ENCODE measurements at places on chromosomes 1 and 21.

GRCh38 chr1:109341944-109342930 lies 35.4 kb upstream of the MYBPHL start:
- DNase-seq = no peak

DNA sequence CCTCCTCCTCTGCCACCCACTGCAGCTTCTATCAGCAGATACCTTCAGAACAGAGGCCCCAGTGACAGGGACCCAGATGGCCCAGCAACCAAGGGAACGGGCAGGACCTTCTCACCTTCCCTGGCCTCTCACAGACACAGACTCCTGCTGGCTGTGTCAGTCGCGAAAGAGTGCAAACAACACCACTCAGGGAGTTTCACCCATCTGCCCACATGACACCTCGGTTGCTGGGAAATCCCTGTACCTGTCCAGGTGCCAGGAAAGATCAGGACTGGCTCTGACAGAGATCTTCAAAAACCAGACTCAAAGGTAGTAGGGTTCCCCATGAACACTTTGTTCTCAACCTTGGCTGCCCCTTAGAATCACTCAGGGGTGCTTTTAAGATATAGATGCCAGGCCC lies 83.5 kb upstream of the HIVEP3 start:
- no peak for DNase-seq

DNA sequence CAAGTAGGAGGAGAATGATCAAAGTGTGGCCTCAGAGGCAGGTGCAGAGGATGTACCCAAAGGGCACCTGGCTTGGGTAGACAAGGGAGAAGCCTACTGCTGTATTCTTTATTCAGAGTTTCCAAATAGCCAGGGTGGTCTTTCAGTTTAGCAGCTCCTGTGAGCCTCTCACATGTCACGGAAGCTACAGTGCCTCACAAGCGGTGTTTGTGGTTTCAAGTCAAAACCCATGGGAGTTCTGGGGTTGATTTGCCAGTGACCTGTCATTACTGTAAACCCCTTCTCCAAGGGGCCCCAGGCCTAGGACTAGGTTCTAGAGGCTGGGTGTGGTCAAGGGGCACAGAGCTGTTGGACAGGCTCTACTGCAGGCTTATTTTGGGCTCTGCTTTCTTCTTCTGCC lies 10.2 kb upstream of the IL10 start:
- no peak for DNase-seq

GRCh38 chr1:7898962-7899361 lies 41.7 kb downstream of the TNFRSF9 start:
- no peak for DNase-seq

DNA sequence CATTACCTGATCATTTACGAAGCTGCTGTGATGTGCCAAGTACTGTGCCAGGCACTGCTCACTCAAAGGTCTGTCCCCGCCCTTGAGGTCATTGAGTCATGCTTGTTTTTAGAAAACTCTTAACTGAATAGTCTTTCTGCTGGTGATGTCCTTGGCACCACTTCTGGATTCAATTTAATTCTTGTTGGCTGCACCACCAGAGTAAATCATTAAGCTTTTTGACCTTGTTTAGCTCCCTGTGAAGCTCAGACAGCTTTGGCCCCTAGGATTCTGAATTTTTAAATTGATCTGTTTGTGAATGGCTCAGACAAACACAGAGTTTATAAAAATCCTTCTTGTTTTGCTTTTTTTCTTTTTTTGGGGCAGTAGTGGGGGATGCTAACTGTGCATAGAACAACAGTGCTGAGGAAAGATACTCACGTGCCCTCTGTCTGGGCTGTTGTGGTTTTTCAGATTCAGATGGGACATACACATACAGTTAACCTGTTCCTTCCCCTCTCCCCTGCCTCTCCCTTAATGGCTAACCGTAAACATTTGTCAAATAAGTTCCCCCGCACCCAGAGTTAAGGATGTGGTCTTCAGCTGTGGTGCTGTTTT lies 67.6 kb downstream of the MTR start:
- no peak for DNase-seq

DNA sequence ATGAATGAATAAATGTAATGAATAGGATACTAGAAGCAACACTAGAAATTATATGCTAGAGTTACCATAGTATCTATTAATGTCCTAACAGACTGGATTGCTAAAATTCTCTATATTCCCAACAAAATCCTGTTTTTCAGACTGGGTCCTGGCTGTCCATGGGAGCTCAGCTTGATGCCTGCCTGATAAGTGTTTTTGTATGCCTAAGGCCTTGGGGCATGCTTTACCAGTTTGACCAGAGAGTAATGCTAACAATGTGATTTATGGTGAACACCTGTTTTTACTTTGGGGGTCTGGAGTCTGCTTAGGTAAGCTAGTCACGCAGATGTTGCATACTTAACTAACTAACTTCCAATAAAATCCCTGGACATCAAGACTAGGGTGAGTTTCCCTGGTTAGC lies 318.8 kb upstream of the DEPDC1 start:
- DNase-seq = no peak

- DNase-seq = no peak
Measured at GRCh38 chr1:5738911-5739462, 253.2 kb downstream of the NPHP4 start.

GRCh38 chr1:87603626-87604025 lies 274.9 kb downstream of the LMO4 start:
- DNase-seq = no peak

DNA sequence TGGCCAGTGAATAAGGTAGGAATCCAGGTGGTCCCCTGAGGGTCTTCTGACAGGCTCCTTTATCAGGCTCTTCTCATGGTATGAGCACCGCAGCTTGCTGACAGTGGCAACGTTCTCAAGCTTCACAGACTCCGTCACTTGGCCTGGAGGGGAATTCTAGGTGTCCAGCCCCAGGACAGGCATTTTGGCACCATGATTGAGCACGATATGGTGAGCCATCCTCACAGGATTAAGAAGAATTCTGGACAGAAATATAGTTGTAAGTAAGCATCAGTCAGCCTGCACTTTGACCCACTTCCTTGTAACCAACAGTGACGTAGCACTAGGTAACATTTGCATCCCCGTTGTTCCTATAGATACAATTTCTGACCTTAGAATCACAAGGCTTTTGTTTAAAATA lies 30.5 kb upstream of the KIF26B start:
- no peak for DNase-seq

DNA sequence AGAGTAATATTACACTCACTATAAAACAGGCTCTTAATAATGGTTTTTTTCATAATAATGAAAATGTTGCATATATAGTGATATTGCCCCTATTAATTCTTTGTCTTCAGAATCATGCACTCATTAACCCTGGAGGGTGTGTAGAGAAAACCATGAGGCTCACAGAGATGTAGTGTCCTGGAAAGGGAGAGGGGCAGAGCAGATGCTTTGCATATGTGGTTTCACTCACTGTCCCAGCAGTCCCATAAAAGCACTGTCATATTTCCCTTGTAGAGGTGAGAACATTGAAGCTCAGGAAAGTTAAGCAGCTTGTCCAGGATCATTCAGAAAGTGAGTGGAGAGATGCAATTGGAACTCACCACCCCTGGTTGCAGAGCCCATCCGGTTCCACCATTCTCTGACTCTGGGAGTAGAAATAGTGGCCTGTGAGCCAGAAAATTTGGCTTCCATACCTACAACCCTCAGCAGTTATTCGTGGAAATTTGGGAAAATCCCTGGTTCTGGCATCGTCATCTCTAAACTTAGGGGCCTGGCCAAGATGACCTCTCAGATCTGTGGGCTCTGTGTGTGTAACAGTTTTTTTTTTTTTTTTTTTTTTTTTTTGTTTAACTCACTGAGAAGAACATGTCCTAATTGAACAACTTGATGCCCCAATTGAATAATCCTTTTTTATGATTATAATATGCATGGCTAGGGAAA lies 86.4 kb downstream of the RGL1 start:
- DNase-seq = no peak

GRCh38 chr1:61506236-61506635 lies 218.7 kb downstream of the TM2D1 start:
- DNase-seq = no peak

- no peak for DNase-seq
Measured at GRCh38 chr1:7501723-7502603, 269.1 kb upstream of the VAMP3 start.

- no peak for DNase-seq
Measured at GRCh38 chr1:179805291-179806195, 62.5 kb downstream of the FAM163A start.

GRCh38 chr1:8120693-8121260 lies 94.7 kb upstream of the ERRFI1 start:
- DNase-seq = no peak

DNA sequence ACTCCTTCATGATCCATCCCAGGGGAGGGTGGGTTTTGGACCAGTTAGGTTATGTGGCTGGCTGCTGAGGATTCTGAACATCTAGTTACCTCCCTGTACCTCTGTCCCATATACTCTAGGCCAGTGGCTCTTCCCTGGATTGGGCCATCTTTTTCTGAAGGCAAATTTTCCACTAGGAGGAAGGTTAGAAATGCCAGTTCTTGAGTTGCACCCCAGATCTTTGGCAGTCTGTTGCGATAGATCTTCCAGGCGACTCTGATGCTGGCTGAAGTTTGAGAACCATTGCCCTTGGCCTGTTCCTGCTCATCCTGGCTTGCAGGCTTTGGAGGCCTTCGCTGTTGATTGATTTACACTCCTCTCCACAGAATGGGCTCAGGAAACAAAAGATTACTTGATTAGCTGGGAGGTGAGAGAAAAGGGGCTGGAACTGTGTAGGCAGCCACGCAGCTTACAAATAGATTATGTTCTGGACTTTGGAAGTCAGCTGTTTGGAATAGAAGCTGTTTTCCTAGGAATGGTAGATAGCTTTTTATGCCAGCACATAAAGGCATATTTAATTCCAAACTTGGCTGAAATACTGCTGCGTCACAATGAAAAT lies 110.1 kb downstream of the MRPS6 start:
- no peak for DNase-seq

GRCh38 chr1:184033711-184034167 lies 3.8 kb downstream of the COLGALT2 start:
- DNase-seq = no peak

- DNase-seq = no peak
Measured at GRCh38 chr1:156750711-156751450, 594 bp downstream of the HDGF start.

- no peak for DNase-seq
Measured at GRCh38 chr1:209720326-209720725, 15.7 kb downstream of the HSD11B1 start.

DNA sequence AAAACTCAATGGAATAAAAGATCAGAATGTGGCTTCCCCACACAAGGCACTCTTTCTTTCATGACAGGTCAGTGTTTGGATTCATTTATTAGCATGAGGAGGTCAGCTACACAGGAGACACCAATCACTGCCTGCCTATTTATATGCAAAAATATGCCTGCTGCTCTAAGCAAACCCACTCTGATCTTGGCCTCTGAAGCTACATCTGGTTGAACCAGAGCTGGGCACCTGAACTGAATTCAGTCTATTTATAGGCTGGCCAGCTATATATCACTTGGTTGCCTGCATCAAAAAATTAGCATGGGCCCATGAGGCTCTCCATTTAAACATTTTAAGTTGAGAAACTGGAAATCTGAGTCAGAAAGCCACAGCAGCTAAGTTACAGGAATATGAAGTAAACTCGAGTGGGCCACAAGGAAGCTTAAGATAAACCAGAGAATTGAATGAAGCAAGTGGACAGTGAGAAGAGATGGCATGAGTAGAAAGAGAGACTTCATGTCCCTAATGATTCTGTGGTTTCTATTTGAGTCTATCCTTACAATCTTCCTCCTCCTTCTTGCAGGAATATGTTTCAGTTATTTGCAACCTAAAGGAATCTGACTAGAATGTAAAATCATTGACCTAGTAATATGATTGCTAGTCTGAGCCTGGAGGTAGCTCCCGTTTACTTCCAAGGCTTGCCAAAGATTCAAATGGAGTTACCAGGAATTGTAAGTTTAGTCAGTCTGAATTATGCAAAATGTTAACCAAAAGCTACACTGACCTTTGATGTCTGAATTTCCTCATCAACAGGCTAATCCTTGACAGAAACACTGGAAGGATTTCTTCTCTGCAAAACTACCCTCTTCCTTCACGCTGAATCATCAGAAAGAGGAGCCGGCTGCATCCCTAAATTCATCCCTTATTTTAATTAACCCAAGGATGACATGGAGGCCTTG lies 17.7 kb downstream of the DDAH1 start:
- no peak for DNase-seq

- DNase-seq = no peak
Measured at GRCh38 chr21:41166884-41167283, 1.1 kb upstream of the BACE2 start.

- no peak for DNase-seq
Measured at GRCh38 chr1:67792741-67793458, 40.4 kb downstream of the GNG12 start.

DNA sequence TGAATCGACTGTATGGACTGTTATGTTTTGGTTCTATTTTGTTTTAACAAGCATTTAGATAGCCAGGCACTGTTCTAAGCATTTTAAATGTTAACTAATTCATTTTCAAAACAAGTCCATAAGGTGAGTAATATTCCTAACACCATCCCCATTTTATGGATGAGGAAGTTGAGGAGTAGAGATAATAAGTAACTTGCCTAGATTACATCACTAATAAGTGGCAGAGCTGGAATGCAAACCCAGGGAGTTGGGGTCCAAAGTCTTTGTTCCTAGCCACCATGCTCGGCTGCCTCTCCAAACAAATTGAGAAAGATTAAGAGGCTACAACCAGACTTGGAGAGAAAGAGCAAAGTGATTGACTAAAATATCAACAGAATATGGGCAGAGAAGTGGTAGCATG lies 12.6 kb upstream of the LEPR start:
- no peak for DNase-seq

DNA sequence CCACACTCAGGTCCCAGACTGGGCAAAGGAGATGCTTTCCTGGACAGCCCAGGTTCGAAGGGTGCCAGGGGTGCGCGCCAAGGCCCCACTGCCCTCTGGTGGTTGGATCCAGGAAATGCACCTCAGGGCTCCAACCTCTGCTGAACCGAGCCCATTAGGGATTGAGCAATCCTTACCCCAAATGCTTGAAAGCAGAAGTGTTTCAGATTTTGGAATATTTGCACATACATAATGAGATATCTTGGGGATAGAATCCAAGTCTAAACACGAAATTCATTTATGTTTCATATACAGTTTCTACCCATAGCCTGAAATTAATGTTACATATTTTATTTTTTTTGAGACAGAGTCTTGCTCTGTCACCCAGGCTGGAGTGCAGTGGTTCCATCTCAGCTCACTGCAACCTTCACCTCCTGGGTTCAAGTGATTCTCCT lies 57.4 kb downstream of the SLC9A1 start:
- DNase-seq = peak; percentile 26

GRCh38 chr1:183029591-183030000 lies 6.4 kb downstream of the LAMC1 start:
- no peak for DNase-seq

DNA sequence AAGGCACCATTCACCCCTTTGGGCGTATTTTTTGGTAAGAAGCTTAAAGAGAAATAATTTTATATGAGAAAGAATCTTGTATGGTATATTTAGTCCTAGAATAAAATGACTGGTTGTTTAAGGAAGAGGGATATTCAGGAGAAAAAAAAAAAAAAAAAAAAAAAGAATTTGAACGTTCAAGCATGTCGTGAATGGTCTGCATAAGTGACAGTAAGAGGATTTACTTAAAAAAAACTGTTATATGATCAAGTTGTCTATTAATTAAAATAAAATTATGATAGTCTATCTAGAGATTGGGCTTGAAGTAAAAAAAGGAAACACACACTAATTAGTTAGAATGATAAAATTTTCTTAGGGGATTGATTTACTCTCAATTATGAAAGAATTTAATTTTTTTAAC lies 11.7 kb upstream of the OR14I1 start:
- no peak for DNase-seq

All from stimulated activated CD8-positive, alpha-beta memory T cell treated with anti-CD3 and anti-CD28 coated beads, Interleukin-4, amount 100 ng/mL, for 1 hour (primary cell).